ENCODE measurements at places on chromosomes 1 and 21. TPM values are rescaled to one million over a fixed set of nuclear protein-coding genes. Genes with fewer than 3 reads are reported as not detected.

DNA sequence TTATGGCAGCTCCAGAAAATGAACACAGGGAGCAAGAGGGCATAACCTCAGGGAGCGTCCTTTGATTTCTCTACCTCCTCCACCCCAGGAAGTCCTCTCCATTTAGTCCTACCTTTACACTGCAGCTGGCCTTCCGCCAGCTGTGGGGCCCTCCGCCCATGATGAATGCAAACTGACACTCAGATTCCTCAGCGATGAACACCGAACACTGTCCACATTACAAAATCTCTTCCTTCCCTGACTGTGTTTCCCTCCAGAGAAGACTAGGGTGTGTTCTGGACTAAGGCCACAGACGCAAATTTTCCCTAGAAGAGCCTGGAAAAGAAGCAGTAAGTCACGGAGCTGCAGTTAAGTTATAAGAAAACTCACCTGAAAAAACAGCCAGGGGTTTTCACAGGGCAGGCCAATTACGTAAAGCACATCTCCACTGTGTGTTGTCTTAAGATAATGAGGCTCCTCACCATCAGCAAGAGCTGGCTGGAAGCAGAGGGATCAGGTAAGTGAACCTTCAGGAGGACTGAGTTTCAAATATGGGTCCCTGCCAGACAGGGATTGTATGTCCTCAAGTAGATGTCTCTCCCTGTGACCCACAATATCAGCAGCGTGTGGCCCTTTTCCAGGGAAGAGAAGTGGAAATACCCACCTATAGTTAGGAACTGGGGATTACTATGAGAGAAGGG is 46.3 kb upstream of the ATP1B1 start:
- no peak overlapping the region for H3K4me3 ChIP-seq
- no peak for DNase-seq
- H3K4me1 ChIP-seq = peaks cover 7% of the 10 kb centered on the region
- H3K27me3 ChIP-seq = peaks cover 7% of the 10 kb centered on the region
- no peaks in the 10 kb centered on the region for H3K36me3 ChIP-seq

- DNase-seq = no peak
- no peaks in the 10 kb centered on the region for H3K36me3 ChIP-seq
- H3K4me1 ChIP-seq = no peaks in the 10 kb centered on the region
- no peaks in the 10 kb centered on the region for H3K27me3 ChIP-seq
Measured at GRCh38 chr21:24976238-24976637, 631.0 kb downstream of the MRPL39 start.

GRCh38 chr1:118366286-118366685 is 181.3 kb upstream of the SPAG17 start:
- H3K36me3 ChIP-seq = no peaks in the 10 kb centered on the region
- H3K4me1 ChIP-seq = no peaks in the 10 kb centered on the region

The B3GALNT2 gene
- total RNA-seq = 13.2 TPM

The SPAG17 gene
- not detected for total RNA-seq

- H3K27me3 ChIP-seq = no peaks in the 10 kb centered on the region
- no peaks in the 10 kb centered on the region for H3K36me3 ChIP-seq
- H3K4me3 ChIP-seq = no peak overlapping the region
Measured at GRCh38 chr1:78894811-78895210, 111.7 kb downstream of the ADGRL4 start.

DNA sequence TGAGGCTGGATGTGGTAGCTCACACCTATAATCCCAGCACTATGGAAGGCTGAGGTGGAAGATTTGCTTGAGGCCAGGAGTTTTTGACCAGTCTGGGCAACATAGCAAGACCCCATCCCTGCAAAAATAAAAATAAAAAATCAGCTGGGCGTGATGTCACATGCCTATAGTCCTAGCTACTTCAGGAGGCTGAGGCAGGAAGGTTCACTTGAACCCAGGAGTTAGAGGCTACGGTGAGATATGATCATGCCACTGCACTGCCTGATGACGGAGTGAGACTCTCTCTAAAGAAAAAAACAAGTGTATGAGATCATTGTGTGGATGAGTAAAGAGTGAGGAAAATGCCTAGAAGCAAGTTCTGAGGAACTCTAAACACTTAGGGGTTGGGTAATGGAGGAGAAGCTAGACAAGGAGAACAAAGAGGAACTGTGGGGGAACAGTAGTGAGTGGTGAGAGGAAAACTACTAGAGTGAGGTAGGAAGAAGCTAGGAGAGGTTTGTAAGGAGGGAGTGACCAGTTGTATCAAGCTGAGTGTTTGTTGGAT is 17.0 kb downstream of the CLIC4 start:
- DNase-seq = no peak
- no peaks in the 10 kb centered on the region for H3K4me1 ChIP-seq
- H3K4me3 ChIP-seq = no peak overlapping the region
- H3K27me3 ChIP-seq = no peaks in the 10 kb centered on the region

All from activated CD4-positive, alpha-beta T cell treated with anti-CD3 and anti-CD28 coated beads, Interleukin-2, amount 10 ng/mL, durations not matched to agents 7 days and 5 days (primary cell).